ENCODE measurements at places on chromosomes 7 and 10.

GRCh38 chr7:152574892-152575548, 100.9 kb downstream of the XRCC2 start:
- no peak for DNase-seq
- H3K27ac ChIP-seq = no peak overlapping the region
- H3K27me3 ChIP-seq = no peaks in the 10 kb centered on the region
- H3K4me1 ChIP-seq = no peaks in the 10 kb centered on the region

DNA sequence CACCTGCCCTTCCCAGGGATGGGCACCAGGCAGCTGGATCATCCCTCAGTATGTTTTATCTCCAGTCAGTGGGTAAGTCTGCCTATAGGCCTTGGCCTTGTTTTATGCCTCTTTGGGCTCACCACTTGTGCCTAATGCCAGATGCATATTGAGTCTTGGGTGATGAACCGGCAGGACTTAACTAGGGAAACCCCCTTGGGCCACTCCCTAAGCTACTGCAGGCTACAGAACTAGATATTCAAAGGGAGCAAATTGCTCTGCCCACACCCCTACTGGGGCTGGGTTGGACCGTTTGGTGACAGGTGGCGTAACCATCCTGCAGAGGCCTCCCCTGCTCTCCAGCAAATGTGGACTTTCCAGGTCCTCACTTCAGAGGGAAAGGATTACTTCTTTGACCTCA, 115.7 kb upstream of the GDF10 start:
- no peak overlapping the region for H3K27ac ChIP-seq
- DNase-seq = no peak
- no peaks in the 10 kb centered on the region for H3K36me3 ChIP-seq
- H3K4me3 ChIP-seq = no peak overlapping the region
- H3K27me3 ChIP-seq = no peaks in the 10 kb centered on the region

DNA sequence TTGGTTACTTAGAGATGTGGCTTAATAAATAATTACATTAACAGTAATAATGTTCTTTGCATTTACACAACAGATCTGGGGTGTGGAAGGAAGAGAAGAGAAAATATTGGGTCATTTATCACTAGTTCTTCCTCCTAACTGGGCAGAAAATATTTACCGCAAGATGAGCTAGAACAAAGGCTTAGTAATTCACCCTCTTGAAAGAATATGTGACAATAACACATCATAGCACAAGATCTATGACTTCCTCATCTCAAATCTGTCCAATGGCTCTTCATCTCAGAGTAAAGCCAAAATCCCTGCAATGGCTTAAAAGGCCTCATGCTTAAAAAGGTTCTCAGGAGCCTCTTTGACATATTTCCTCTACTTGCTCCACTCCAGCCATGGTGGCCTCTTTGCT, 178.6 kb downstream of the ZNF438 start:
- H3K27me3 ChIP-seq = no peaks in the 10 kb centered on the region
- DNase-seq = no peak

GRCh38 chr10:14330388-14331061, at the start of gene FRMD4A:
FRMD4A (minus strand) TSS chr10:14330924.
- no peaks in the 10 kb centered on the region for H3K27me3 ChIP-seq
- H3K36me3 ChIP-seq = no peaks in the 10 kb centered on the region
- DNase-seq = peak; percentile 29
- H3K4me1 ChIP-seq = peaks cover 3% of the 10 kb centered on the region

- H3K4me1 ChIP-seq = no peaks in the 10 kb centered on the region
- H3K27ac ChIP-seq = no peak overlapping the region
- H3K27me3 ChIP-seq = no peaks in the 10 kb centered on the region
These were observed 50.1 kb upstream of the DPYSL4 start for GRCh38 chr10:132136689-132137088.

DNA sequence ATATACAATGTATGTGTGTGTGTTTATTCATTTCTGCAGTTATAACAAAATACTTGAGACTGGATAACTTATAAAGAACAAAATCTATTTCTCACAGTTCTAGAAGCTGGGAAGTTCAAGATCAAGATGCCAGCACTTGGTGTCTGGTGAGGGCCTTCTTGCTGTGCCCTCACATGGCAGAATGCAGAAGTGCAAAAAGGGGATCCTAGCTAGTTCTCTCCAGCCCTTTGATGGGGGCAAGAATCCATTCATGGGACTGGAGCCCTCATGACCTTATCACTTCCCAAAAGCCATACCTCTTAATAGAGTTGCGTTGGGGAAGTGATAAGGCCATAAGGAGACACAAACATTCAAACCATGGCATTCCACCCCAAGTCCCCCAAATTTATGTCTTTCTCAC, 8.4 kb downstream of the GRB10 start:
- no peaks in the 10 kb centered on the region for H3K27me3 ChIP-seq

DNA sequence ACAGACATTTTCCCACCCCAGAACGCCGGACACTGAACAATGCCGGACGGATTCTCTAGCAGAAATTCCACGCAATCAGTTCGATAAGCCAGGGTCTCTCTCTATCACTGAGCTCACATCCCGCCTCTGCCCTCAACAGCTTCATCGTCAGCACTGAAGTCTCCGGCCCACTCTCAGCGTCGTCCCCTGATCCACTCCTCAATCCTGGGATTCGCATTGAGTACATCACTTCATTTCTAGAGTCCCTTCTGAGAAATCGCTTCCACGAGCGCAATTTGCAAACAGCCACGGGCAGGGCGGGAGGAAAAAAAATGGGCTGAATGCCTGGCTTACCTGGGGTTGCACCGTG, 365 bp downstream of the YME1L1 start:
- H3K4me1 ChIP-seq = peaks cover 3% of the 10 kb centered on the region
- no peaks in the 10 kb centered on the region for H3K27me3 ChIP-seq
- H3K4me3 ChIP-seq = peak overlapping the region; percentile 96
- peak overlapping the region; percentile 65 for H3K27ac ChIP-seq
- DNase-seq = peak; percentile 47

DNA sequence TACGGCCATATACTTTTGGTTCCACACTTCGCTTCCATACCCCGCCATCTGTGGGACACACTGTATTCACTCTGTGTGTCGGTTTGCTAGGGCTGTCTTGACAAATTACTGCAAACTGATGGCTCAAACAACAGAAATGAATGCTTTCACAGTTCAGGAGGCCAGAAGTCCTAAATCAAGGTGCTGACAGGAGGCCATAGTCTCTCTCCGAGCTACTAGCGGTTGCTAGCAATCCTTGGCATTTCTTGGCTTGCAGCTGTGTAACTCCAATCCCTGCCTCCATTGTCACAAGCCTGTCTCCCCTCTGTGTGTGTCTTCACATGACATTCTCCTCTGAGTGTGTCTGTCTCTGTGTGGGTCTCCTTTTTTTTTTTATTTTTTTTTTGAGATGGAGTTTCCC, 28.9 kb upstream of the BMPR1A start:
- no peaks in the 10 kb centered on the region for H3K36me3 ChIP-seq

GRCh38 chr7:31778296-31778695, 91.3 kb downstream of the PPP1R17 start:
- H3K27ac ChIP-seq = no peak overlapping the region
- H3K36me3 ChIP-seq = no peaks in the 10 kb centered on the region
- DNase-seq = no peak
- H3K4me3 ChIP-seq = no peak overlapping the region

All from mesendoderm (in vitro differentiated cells).